ENCODE measurements at places on chromosomes 3 and 15.

- no peak for DNase-seq
These were observed 55.1 kb downstream of the MB21D2 start for GRCh38 chr3:192862408-192863090.

DNA sequence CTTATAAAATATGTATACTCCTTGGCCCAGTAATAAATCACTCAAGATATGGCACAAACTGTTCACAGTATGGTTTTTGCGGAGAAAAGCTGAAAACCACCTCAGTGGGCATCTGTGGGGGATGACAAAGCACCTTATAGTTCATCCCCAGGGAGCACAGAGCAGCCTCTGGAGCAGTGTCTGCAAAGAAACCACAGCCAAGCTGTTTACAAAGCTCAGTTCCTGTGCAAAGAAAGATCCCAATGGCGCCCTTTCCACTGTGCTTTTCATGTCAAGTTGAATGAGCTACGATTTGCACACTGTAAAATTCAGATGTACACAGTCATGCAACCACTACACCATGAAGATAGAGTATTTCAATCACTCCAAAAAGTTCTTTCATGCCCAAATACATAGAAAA lies 2.5 kb upstream of the EFCC1 start:
- no peak for DNase-seq

GRCh38 chr15:79164465-79164864 lies 73.9 kb upstream of the RASGRF1 start:
- no peak for DNase-seq

GRCh38 chr3:115081444-115081843 lies 65.6 kb downstream of the ZBTB20 start:
- DNase-seq, result no peak

DNA sequence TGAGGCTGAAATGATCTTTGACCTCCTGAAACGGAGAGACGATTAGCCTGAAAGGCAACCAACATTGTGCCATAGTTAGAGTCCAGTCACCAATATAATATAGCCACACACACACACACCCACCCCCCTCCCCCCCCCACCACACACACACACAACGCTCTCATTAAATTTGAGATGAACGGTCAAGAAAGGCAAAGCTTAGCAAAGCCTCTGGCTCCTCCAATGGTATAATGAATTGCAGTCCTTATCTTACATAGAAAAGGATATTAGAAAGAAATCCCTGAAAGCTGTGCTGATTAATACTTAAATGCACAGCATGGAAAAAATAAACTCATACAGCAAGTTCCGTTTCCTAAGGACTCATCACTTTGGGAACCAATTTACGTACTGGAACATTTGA lies 876 bp upstream of the ZNF385D start:
- DNase-seq, result no peak

DNA sequence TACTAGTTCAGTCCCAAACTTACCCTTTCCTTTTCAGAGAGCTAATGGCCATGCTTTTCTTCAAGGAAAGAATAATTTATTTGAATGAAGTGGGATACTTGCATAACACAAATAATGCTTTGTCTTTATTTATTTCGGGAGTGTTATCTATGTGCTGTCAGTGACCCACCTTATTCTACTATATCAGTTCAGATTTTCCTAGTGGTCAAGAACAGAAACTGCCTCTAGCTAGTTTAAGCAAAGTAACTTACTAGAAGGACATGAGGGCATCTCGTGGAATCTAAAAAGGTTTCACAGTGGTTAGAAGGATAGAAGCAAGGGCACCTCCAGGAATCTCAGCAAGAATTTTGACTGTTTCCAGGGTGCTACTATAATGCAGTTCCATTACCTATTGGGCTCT lies 3.8 kb upstream of the TIMMDC1 start:
- DNase-seq, result no peak

GRCh38 chr3:189288348-189289235 lies 116.8 kb downstream of the TPRG1 start:
- DNase-seq, result no peak

DNA sequence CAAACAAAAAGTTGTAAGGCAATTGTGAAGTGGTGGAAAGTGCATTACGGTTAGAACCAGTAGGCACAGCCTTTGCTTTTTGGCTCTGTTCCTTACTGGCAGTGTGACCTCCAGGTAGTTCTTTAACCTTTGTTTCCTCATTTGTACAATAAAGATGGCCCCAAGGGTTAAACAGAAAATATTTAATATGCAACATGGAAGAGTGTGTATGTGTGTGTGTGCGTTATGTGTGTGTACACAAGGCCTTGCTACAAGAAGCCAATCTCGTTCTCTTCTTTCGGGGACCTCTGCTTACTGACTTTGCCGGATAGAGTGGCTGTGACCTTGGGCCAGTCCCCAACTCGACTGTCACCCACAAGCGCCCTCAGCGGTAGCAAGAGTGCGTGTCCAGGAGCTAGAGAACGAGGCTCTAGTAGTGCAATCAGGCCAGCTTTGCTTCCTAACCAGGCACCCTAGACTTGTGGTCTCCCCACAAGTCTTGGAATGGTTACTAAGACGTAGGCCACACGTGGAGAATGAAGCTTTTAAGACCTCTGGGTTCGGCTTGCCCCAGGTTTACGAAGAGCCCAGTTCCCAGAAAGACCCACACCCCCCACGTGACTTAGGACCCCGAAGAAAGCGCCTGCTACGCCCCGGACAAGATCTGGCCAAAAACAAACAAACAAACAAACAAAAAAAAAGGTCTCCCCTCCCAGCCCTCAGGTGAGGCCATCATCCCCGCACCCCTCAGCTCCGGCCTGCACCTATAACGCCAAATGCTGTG lies 593 bp downstream of the CIAO2A start:
- peak; percentile 45 for DNase-seq

DNA sequence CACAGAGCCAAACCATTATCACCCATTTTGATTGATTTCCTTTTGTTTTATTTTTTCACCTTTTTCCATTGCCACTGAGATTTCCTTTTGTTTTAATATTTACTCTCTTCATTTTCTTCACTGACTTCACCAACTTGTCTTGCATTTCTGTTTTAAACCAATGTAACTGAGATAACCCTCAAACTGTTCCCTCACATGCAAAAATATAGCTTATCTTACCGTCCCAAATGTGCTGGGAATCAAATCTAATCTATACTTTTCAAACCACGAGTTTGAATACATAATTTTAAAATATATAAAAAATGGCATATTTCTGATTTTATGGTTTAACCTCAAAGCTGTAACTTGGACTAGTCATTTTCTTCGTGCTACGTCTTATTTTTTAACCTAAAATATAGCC lies 143.8 kb downstream of the PLD1 start:
- DNase-seq, result no peak

All from naive thymus-derived CD4-positive, alpha-beta T cell (primary cell).